ENCODE measurements at places on chromosomes 6 and 20. TPM values are rescaled to one million over a fixed set of nuclear protein-coding genes. Genes with fewer than 3 reads are reported as not detected.
A peak's percentile ranks its signal among the peaks of the same experiment; 100 is the strongest.

- DNase-seq: no peak
Measured at GRCh38 chr6:52335576-52335975, 26.4 kb upstream of the PAQR8 start.

DNA sequence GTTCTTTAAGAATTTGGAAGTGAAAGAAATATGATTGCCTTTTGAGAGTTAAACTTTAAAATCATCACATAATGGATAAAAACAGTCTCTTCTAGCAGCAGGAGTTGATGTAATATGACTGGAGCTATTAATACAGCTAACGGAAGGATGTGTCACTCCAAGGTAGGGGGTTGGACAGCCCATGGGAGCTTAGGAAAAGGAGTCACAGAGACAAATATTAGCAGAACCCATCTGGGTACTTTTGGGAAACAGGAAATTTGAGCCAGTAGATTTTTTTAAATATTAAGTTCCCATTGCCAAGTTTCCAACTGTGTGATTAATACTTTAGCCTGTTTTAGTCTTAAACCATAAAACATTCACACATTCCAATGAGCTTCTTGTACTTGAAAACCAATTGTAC lies 164.7 kb upstream of the RIMS1 start:
- DNase-seq: no peak

GRCh38 chr6:55450005-55450404 lies 122.7 kb downstream of the GFRAL start:
- DNase-seq: no peak

GRCh38 chr20:43459022-43459942 lies 1.6 kb downstream of the SRSF6 start:
- DNase-seq: peak; percentile 6

CPXM1 gene
- 30.5 TPM for total RNA-seq
